Activated CD4-positive, alpha-beta T cell treated with anti-CD3 and anti-CD28 coated beads for 48 hours (primary cell): ENCODE measurements at places on chromosomes 4 and X.
A peak's percentile ranks its signal among the peaks of the same experiment; 100 is the strongest.

DNA sequence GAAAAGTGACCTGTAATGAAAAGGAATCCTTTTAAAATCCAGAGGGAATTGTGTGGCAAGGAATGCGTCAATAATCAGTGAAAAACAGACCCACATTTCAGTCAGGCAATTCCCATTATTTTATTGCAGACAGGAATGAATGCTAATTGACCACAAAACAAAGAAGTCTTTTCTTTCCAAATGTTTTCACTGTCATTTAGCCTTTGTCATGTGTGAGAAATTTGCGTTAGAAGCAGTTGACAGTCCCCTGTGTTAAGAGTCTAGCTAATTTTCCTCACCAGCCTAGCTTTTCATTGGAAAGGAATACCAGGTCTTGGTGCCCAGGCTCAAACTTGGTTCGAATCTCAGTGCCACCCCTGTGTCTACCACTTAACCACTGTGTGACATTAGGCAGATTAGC is 83.4 kb downstream of the KIT start:
- DNase-seq: no peak

GRCh38 chr4:147530723-147531122 is 49.8 kb downstream of the EDNRA start:
- DNase-seq: no peak

DNA sequence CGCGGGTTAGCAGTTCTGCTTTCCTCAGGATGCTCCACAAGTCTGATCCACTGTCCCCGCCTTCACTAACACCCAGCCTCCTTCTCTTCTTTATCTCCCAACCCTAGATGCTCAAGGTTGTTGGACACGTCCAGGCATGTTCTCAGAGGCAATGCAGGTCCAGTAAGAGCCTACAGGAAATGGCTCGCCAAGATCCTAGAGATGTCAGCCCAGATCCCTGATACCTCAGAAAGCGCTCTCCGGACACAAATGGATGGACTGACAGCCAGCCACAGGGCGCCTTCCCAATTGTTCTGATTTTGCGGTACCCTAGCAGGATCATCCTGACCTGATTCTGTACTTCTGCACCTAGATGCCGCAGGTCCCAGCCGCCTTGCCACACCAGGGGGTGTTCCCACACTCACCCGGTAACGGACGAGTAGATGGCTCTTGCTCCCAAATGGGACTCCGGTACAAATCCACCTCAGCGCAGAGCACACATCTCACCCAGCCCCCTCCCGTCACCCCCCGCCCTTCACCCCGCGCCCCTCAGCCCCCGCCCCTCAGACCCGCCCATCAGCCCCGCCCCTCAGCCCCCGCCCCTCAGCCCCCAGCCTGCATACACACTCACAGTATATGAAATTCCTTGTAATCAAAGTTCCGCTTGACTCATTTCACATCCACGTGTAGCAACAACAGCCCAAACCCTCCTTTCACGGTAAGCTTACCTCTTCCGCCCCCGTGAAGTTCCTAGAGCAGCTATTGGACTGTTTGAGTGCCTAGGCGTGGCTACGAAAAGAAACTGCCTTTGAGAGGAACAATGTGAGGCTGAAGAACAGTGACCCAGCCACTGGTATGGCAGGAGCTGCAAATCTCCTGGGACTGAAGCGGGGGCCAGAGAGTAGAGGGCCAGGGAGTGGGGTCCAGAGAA is at the start of gene EDA2R:
EDA2R (minus strand) TSS at position 488 of the 910 bp plus-strand sequence. CDS start 23,058 bp downstream, outside the sequence.
- peak; percentile 46 for DNase-seq

DNA sequence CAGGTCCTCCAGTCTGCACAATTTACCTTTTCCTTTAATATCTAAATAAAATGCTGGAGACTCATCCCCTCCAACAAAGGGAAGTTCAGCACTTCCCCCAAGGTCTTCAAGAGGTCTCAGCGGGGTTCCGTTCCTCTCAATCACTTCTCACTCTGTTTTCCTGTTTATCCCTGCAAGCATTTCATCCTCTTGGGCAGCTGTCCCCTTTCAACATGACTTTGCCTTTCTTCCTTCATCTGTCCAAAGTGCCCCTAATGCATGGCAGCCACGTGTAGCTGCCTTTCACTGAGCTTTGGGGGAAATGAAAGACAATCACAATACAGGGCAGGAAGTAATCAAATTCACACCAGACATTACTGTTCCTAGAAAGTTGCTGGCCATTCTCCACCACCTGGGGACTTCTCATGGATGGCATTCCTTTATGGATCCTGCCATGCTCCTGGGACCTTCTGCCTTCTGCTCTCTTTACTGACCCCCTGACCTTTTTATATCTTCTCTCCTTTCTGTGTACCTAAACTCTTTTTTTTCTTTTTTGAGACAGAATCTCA is 79.7 kb upstream of the USP9X start:
- no peak for DNase-seq

DNA sequence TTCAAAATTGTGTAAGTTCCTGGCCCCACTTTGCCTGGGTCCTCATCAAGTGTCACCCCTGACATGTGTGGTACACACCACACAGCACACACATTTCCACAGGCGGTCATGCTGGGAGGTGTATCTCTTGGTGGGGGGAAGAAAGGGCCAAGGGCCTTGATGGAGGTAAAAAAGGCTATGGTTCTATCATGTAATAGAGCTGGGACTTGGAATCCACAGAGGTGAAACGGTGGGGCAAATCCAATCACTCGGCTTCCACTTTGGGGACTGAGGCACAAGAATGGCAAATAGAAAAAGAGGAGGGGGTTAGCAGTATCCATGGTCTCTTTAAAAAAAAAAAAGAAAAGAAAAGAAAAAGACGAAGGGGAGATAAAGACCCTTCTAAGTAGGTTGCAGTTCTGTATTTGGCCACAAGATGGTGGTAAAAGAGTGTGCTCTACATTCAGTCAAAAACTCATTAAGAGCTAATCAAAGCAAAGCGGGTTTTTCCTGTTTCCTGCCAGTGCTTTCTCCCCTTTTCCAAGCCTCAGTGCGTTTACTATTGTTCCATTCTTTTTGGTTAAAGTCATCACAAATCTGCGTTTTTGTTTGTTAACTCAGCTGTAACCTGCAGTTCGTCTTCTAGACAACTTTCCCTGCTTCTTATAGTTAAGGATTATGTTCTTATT is 37.0 kb upstream of the ATP6AP2 start:
- no peak for DNase-seq
